ENCODE measurements at places on chromosomes 1 and 21.

- DNase-seq, result no peak
Measured at GRCh38 chr21:27646691-27647090, 679.8 kb upstream of the ADAMTS5 start.

DNA sequence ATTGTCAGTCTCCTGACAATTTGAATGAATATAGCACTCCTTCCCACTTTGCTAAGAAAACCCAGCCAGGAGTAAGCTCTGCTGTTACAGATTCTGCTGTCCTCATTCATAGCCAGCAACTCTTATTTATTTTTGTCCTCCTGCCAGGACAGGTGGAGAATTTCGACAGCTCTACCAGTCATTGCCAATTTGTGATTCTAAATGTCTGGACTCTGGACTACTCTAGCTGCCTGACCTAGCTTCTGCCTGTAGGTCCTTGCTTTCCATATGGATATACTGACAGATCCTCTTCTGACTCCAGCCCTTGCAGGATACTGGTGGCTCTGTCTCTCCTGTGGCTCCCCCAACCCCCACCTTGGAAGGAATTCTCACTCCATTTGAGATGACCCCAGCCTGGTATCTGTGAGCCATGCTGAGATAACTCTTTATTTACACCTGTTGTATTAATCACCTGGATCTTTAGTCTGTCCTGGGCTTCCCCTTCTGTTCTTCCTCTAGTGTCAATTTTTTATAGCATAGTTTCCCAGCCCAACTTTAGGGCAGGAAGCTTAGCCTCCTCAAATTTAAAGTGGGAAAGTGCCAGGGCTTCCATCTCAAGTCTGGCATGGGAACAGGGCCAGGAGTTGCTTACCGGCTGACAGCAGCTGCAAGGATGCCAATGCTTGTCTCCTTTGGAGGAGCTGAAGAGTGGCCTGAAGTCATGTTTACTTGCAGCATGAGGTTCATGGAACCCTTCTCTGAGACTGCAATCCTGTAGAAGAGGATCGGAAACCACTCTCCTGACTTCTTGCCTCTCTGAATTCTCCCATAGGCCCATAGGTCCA is 6.7 kb downstream of the PM20D1 start:
- no peak for DNase-seq

- no peak for DNase-seq
Measured at GRCh38 chr1:55288245-55288644, 73.1 kb upstream of the USP24 start.

DNA sequence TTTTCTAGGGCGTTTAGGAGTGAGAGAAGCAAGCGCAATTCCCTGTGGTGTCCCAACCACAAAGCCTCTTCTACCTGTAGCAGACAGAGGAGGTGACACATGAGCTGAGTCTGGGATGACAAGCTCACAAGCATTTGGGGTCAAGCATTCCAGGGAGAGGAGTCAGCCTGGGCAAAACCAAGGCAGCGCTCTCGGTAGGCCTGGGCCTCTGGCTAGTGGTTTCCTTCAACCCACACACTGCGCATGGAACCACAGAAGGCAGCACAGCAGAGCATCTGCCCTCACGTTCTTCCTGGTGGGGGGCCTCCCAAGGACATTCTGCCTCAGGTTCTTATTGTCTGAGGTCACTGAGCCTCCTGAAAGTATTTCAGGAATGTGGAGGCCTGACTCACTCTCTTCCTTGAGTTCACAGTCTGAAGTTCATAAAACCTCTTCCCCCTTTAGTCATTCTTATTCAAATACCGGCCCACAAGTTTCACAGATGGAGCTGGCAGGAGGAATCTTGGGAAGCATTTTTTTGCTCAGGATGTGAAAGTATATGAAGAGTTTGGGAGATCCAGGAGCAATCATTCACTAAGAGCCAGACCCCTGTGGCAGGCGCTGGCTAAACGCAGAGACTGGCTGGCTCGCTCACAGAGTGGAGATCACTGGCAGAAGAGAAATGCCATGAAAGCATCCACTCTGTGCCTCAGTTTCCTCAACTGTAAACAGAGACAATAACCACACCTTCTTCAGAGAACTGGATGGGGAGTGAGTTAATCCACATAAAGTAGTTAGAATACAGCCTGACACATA is 26.8 kb downstream of the CCN1 start:
- no peak for DNase-seq

DNA sequence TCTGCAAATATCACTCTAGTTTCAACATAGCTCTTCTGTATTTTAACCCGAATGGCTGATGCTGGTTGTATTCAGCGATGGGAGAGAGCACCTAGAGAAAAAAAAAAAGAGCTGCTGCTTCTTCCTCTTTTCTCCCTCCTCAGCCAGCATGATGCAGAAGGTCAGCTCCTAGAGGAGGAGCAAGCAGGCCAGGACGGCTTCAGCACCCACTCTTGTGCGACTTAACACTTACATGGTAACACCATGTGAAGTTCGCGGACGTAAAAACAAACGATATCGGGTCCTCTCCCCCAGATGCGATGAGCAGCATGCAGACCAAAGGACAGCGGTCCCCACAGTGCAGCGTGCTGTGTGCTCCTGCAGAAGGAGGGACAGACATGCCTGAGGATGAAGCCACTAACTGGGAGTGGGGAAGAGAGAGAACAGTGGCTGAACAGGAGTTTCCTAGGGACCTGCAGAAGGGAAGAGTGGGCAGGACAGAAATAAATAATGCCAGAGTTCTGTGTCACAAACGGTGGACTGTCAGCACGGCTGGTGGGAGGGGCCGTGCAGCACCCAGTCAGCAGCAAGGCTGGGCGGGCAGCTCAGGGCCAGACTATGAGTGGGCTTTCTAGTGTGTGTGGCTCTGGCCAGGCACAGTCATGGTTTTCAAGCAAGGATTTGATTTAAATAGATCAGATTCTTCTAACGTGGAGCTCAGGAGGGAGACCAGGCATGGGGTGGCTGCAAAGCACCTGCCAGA is 11.4 kb upstream of the B3GALT5 start:
- no peak for DNase-seq

GRCh38 chr1:50271968-50272578 is 151.2 kb downstream of the DMRTA2 start:
- no peak for DNase-seq

GRCh38 chr1:54681358-54681757 is 34.3 kb upstream of the TTC4 start:
- DNase-seq, result no peak

- DNase-seq, result no peak
Measured at GRCh38 chr1:192557841-192558595, 17.6 kb upstream of the RGS1 start.
